ENCODE measurements at places on chromosomes 5 and 9.

- peak; percentile 86 for DNase-seq
These were observed 948 bp upstream of the FAM53C start for GRCh38 chr5:138336952-138337684.

- peak; percentile 65 for DNase-seq
These were observed 33.0 kb downstream of the IRF1 start for GRCh38 chr5:132457371-132458225.

GRCh38 chr5:141846031-141846430 is 32.2 kb downstream of the PCDH1 start:
- DNase-seq = no peak

GRCh38 chr5:180389252-180390101 is 36.3 kb upstream of the GFPT2 start:
- peak; percentile 54 for DNase-seq

- DNase-seq = no peak
These were observed 13.9 kb downstream of the PTTG1 start for GRCh38 chr5:160435532-160435931.

- no peak for DNase-seq
These were observed 4.4 kb downstream of the SLC22A4 start for GRCh38 chr5:132298298-132299212.

- DNase-seq = no peak
These were observed 42.1 kb upstream of the MAST4 start for GRCh38 chr5:66553916-66554575.

DNA sequence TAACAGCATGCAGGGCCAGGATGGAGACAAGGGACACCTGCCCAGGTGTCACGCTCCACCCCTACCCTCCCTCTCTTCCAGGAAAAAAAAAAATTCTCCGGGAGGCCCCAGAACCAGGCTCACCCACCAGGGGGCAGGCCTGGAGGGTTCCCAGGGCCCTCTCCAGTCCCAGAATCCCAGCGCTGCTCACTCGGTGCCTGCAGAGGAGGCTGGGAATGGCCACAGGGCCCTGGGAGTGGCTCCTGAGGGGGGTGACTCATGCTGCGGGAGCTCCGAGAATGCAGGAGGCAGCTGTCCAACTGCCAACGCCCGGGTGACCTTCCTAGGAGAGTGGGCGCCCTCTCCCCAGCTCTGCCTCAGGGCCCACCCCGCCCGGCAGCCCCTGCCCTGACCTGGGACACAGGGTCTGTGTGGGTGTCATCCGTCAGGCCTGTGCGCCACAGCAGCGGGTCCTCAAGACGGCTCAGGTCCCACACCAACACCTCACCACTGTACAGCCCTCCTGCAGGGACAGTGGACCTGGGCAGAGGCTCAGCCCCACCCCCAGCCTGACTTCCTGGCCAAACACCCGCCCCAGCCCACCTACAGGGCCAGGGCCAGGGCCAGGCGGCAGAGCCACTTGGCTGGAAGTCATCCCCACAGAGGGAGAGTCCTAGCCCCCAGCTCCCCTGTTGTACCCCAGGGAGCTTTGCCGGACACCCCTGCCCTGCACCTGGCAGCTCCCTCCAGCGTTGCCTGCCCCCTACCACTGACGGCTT is 21.2 kb downstream of the DYNC2I2 start:
- DNase-seq = peak; percentile 82

- no peak for DNase-seq
These were observed 113.6 kb upstream of the TBC1D2 start for GRCh38 chr9:98369066-98369425.

GRCh38 chr5:83464261-83464660 is 7.3 kb upstream of the VCAN start:
- DNase-seq = no peak

DNA sequence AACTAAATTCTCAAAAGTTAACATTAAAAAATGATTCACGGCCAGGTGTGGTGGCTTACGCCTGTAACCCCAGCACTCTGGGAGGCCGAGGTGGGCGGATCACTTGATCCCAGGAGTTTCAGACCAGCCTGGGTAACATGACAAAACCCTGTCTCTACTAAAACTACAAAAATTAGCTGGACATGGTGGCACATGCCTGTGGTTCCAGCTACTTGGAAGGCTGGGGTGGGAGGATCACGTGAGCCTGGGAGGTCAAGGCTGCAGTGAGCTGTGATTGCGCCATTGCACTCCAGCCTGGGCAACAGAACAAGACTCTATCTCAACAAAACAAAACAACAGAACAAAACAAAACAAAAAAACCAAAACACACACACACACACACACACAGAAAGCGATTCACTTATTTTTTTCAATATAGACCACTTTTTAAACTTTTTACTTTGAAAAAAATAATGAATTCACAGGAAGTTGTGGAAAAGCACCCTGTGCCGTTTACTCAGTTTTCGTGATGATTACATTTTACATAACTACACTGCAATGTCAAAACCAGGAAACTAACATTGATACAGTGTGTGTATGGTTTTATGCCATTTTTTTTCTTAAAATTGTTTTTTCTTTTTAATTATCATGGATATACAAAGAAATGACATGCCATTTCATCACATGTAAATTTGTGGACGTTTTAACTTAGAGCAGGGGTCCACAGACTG is 73.7 kb downstream of the TENT4A start:
- DNase-seq = no peak

GRCh38 chr9:138072161-138072842 is 194.7 kb downstream of the CACNA1B start:
- peak; percentile 37 for DNase-seq

DNA sequence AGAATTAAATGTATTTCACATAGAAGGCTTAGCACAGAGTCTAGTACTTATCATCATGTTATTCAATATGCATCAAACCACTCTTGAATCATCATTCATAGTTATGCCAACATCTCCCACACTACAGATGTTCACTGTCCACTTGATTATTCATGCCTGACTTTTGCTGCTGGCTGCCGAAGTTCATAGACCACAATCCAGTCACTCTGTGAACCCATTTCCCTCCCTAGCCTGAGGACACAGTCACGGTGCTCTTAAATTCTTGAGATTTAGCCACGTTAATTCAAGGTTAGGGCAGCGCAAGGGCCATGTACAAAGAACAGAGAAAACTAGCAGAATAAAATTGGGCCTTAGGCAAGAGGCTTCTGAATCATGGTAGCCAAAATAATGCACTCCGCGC is 32.4 kb downstream of the ABCA1 start:
- no peak for DNase-seq

- DNase-seq = no peak
These were observed 20.7 kb upstream of the GRPEL2 start for GRCh38 chr5:149324641-149325040.

- DNase-seq = no peak
These were observed 250.1 kb downstream of the GADD45G start for GRCh38 chr9:89854715-89855475.

DNA sequence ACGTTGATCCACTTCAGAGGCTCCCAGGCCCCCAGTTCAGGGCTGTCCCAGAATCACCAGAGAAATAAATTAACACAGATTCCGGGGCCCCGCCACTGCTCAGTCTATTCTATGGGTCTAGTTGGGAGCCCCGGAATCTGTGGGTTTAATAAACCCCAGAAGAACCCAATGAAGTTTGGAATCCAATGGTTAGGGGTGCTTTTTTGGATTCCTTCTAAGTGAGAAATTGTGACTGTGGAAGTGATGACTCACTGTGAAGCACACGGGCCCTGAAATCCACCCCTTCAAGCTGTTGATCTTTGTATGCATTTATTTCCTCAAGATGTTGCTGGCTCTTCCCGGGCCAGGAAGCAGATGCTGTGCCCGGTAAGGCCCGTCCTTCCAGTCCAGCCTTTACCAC is 57.3 kb upstream of the SLC28A3 start:
- no peak for DNase-seq

DNA sequence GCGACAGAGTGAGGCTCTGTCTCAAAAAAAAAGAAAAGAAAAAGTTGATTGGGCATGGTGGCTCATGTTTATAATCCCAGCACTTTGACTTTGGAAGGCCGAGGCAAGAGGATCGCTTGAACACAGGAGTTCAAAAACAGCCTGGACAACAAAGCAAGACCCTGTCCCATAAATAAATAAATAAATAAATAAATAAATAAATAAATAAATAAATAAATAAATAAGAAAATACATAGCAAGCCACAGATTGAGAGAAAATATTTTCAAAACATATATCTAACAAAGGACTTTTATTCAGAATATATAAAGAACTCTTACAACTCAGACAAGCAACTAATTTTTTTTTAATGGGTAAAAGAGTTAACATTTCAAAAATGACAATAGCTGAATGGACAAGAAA is 71.2 kb downstream of the PLPP1 start:
- DNase-seq = no peak

- no peak for DNase-seq
These were observed 295.2 kb downstream of the MAST4 start for GRCh38 chr5:66891184-66891925.

DNA sequence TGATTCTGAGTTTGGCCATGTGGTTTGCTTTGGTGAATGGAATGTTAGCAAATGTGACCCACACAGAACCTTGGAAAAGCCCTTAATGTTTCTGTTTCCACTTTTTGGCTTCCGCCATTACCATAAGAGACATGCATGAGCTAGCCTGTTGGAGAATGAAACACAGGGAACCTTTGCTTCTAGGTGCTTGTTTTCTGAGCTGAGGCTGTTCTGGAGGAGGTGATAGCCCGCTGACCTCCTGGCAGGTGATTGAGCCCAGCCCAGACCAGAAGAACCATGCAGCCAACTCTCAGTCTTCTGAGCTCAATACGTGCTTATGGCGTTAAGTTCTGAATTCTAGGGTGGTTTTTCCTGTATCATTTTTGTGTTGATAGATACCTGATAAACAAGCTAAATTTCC is 148.6 kb upstream of the KLF9 start:
- DNase-seq = no peak

- peak; percentile 54 for DNase-seq
These were observed 31.2 kb downstream of the FGF18 start for GRCh38 chr5:171450423-171451331.

- DNase-seq = no peak
These were observed 9.1 kb downstream of the MEGF9 start for GRCh38 chr9:120705174-120705573.

DNA sequence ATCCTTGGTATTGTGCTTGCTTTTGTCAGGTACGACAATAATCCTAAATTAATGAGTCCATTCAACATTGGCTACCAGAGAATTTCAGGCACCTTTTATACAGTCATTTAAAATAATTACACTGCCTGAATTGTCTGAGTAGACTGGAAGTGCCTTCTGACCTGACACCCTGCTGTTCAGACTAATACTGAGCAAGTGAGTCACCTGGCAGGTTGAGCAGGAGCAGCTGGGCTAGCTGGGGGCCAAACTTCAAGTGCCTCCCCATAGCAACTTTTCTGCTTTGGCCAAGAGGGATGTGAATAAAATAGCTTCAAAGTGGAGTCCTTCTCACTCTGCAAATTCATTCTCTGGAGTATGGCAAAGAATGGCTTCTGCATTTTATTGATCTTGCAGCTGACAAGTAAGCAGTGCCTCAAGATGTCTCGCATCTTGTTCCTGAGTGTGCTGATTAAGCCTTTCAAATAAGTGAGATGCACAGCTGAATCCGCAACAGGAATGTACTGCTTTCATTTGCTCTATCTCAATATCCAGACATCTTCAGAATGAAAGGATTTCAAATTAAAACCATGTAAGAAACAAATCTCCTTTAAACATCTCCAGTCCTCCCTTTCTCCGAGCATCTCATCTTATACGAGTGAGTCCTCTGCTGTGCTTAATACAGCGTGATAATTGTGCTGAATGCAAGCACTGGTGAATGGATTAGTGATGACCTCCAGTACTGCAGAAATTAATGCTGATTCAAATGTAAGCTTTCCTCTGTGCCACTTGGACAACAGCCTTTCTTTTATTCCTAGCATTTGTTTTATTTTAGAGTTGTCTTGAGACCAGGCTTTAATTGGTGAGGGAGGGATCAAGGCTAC is 271.2 kb downstream of the EDIL3 start:
- DNase-seq = no peak

- DNase-seq = peak; percentile 29
These were observed 27.0 kb downstream of the TRIM14 start for GRCh38 chr9:98091735-98092612.

- no peak for DNase-seq
These were observed 1.3 kb downstream of the ERBIN start for GRCh38 chr5:65927503-65928321.

DNA sequence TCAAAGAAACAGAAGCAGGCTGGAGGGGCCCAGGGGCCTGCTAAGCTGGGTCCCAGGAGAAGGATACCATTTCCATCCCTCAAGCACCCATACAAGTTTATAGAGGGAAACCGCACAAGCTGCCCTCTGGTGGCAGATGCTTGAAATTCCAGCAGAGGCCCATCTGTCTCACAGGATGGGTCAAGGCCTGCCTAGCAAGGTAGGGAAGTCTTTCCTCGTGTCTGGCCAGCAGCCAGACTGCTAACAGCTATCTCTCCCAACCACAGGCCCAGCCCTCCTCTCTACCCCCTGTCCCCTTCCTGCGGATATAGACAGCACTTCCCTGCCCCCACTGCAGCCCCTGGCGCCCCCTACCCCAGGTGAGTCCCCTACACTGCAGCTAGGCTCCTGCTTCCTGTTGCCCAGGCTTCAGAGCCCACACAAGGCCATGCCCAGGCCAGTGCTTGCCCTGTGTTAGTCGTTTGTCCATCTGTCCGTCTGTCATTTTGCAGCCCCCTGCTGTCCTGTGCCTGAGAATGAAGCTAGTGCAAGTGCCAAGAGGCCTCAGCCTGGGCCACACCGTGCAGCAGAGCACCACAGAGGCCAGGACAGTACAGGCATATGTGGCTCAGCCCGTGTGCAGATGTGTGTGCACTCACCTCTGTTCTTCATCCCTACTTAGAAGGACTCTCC is 26.2 kb downstream of the TCF7 start:
- DNase-seq = peak; percentile 73

DNA sequence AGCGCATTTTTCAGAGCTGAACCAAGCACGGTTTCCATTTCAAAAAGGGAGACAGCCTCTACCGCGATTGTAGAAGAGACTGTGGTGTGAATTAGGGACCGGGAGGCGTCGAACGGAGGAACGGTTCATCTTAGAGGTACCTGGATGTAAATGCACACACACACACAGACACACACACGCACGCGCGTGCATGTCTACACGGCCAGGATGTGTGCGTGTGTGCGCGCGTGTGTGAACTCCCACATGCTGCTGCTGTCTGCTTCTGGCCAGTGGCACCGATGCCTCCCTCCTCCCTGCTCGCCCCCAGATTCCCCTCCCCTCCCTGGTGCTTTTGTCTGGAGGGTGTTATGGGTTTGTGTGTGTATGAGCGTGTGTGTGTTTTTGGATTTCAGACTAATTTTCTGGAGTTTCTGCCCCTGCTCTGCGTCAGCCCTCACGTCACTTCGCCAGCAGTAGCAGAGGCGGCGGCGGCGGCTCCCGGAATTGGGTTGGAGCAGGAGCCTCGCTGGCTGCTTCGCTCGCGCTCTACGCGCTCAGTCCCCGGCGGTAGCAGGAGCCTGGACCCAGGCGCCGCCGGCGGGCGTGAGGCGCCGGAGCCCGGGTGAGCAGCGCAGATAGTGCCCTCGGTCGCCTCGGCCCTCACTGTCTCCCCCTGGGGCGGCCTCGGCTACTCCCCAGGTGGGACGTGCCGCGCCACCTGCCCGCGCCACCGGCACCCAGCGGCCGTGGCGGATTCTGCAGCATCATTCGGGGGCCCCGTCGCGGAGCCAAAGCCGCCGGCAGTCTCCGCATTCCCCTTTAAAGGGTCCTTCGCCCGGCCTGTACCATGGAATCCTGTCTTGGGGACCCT is at the start of gene NTRK2:
TSS of gene NTRK2 (plus strand) at position 442 of the 850 bp plus-strand sequence. CDS start 1,020 bp downstream, outside the sequence.
- DNase-seq = peak; percentile 73

- DNase-seq = no peak
These were observed 94.7 kb downstream of the KLHL3 start for GRCh38 chr5:137641148-137641547.

- no peak for DNase-seq
These were observed 12.3 kb downstream of the BOD1 start for GRCh38 chr5:173604141-173604540.
